ENCODE measurements at places on chromosomes 4 and X. TPM values are rescaled to one million over a fixed set of nuclear protein-coding genes. Genes with fewer than 3 reads are reported as not detected.

RIPPLY1 gene
- not detected for total RNA-seq

ZNF141 gene
- 6.5 TPM for total RNA-seq

FAAH2 gene
- total RNA-seq, result 1.6 TPM

OTC gene
- total RNA-seq, result not detected

HMGN5 gene
- total RNA-seq, result 0.46 TPM

ERAS gene
- not detected for total RNA-seq

DNA sequence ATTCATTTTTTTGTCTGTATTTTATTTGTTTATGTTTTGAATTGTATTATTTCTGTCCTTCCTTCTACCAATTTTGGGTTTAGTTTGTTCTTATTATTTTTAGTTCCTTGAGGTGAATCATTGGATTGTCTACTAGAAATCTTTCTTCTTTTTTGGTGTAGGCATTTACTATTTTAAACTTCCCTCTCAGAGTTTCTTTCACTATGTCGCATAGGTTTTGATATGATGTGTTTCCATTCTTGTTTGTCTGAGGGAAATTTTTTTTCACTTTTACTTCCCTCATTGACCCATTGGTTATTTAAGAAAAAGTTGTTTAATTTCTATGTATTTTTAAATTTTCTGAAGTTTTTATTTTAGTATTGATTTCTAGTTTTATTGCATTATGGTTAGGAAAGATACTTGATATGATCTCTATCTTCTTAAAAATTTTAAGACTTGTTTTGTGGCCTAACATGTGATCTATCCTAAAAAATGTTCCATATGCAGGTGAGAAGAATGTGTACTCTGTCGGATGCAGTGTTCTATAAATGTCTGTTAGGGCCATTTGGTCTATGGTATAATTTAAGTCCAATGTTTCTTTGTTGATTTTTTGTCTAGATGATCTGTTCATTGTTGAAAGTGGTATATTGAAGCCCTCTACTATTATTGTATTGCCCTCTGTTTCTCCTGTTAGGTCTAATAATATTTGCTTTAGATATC, 68.8 kb downstream of the IL15 start:
- no peak for DNase-seq

GRCh38 chr4:186596346-186596745, 41.0 kb upstream of the MTNR1A start:
- no peak for DNase-seq

GRCh38 chr4:37767546-37767945, 58.9 kb upstream of the PGM2 start:
- no peak for DNase-seq

- no peak for DNase-seq
These were observed 103.7 kb downstream of the JADE1 start for GRCh38 chr4:128913228-128913627.

DNA sequence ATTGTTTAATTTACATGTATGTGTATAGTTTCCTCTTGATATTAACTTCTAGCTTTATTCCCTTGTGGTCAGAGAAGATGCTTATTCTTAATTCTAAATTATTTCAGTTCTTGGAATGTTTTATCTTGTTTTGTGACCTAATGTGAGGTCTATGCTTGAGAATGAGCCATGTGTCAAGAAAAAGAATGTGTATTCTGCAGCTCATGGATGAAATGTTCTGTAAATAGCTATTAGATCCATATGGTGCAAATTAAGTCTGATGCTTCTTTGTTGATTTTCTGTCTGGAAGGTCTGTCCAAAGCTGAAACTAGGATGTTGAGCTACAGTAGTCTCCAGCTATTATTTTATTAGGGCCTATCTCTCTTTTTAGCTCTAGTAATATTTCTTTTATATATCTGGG, 187.3 kb upstream of the RASGEF1B start:
- no peak for DNase-seq

DNA sequence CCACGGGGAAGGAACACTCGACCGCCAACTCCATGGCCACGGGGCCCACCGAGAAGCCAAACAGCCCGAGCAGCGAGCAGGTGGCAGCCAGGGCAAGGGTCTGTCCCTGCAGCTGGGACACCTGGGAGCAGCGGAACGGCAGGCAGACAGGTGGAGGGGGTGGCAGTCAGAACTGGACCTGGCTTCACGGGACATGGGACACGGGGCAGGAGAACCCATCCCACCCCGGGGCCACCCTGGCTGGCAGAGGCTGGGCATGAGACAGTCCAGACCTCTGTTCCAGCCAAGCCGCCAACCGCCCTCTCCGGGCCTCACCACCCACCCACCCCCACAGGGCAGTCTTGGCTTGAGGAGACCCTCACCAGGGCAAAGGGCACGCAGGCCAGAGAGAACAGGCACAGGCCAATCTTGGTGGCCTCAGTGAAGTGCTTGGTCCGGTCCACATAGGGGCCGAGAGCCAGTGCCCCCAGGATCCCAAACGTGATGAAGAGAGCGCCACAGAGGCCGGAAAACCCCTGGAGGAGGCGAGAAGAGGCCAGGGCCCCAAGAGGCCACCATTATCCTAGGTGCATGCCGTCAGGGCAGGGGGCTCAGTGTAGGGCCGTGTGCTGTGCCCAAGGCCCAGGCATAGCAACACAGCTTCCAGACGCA, 5.6 kb downstream of the SLC49A3 start:
- DNase-seq, result no peak

DNA sequence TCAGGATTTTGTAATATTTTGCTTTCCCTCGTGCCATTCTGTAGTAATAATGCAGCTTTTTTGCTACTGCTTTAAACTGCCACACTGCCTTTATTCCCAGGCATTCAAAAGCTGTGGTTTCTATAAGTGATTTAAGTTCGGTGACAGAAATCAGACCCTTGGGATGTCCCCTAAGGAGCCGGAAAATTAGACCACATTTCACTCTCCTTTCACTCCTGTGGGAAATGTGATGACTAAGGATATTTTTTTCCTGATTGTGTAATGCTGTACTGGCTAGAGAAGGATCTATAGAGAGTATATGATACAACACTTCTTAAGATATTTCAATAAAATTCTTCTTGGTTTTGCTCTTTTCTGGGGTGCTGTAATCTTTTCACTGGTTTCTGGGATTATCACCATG, 24.4 kb downstream of the UGT2A3 start:
- DNase-seq, result no peak

- no peak for DNase-seq
These were observed 27.5 kb downstream of the TBC1D19 start for GRCh38 chr4:26611372-26611771.

GRCh38 chrX:39749135-39749534, 348.6 kb downstream of the BCOR start:
- no peak for DNase-seq

All from PC-3 (cell line).